ENCODE measurements at places on chromosomes 6 and 20.

GRCh38 chr20:42082611-42083010 is 464.4 kb upstream of the CHD6 start:
- DNase-seq: no peak

DNA sequence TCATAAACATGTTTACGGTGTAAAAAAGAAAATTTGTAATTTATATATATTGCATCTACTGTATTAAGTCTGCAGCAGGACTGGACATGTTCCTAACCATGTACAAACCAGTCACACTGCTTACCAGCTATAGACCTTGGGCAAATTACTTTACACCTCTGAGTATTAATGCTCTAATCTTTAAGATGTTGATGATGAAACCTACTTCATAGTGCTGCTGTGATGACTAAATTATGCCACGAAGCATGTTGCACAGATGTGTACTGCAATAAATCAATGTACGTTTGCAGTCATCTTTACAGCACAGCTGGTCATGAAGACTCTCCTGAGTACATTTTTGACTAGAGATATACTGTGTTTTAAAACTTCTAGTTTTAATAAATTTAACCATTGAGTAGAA is 42.6 kb downstream of the PRKN start:
- DNase-seq: no peak

DNA sequence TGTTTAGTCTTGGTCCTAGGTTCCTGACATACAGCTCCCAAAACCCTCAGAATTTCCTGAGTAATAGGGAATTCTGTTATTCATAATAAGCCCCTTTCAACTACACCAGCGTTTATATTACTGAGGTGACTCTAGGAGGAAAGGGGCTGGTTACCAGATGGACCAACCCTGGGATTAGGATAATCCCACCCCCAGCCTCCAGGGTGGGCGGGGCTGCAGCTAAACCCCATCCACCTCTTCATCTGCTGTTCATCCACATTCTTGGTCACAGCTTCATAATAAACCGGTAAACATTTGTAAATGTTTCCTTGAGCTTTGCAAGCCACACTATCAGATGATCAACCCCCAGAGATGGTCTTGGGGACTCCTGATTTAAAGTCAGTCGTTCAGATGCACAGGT is 38.3 kb downstream of the NINL start:
- DNase-seq: no peak

GRCh38 chr6:163888030-163888819 is 473.7 kb downstream of the QKI start:
- DNase-seq: no peak

- DNase-seq: peak; percentile 37
These were observed 5.3 kb downstream of the OARD1 start for GRCh38 chr6:41066867-41067304.

- no peak for DNase-seq
These were observed 18.1 kb downstream of the SNX3 start for GRCh38 chr6:108242721-108243120.

GRCh38 chr6:68834551-68834950 is 199.5 kb downstream of the ADGRB3 start:
- DNase-seq: no peak

GRCh38 chr6:105488516-105489215 is 85.8 kb upstream of the PREP start:
- DNase-seq: no peak

DNA sequence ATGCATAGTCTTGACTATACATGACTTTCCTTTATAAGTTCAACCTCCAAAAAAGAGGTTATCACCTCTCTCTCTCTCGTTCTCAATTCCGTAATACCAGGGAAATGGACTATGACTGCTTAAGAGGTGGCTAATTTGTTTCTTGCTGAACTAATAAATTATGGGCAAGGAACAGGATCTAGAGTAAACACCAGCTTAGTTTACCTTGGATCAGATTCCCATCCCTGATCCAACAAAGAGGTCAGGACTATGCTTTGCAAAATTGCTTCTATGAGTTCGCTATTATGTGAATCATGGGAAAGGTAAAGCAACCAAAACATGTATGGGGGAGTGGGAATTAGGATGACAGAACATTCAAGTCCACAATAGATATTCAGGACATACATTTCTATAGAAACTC is 630.7 kb downstream of the HACE1 start:
- no peak for DNase-seq

DNA sequence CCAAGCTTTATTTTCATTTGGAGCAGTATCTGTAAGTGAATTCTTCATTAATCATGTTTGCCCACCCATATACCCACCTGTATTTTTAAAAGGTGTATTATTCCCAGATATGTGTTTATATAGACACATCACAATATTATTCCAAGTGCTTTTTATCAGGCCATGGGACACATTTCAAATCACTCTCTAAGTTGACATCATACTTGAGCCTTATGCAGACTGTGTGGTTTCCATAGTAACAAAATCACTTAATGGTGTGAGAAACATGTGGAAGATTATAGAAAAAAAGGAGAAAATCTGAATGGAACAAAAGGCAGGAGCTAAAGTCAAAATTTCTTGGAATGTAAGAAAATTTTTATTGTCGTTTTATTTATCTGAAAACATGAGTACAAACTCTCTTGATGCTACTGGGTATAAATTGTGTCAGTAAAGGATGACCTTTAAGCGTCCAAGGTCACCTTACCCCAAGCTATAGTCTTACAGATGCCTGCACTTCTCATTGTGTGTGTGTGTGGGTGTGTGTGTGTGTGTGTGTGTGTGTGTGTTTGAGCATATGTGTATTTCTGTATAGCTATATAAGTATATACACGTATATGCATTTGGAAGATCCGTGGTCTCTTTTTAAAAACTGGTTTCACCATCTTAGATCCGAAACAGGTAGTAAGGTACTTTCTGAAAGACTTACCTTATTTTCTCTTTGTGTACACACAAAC is 79.8 kb upstream of the CCN6 start:
- no peak for DNase-seq

- DNase-seq: no peak
These were observed 64.2 kb upstream of the BTN3A2 start for GRCh38 chr6:26300828-26301227.

DNA sequence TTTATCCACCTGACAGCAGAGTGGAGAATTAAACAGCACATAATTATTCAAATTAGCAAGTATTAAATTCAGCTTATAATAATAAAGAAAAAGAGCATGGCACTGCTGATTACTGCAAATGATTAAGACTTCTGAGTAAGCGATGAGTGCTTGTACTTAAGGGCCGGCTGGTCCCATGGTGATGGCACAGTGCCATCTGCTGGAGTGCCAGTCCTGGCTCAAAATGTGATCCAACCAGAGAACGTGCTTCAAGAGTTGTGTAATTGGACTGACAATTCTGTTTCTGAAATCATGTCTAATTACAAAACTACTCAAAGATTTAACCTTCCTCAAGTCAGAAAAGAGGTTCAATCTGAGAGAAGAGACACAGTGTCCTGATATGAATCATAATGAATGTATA is 181.6 kb upstream of the RGS17 start:
- no peak for DNase-seq

- peak; percentile 13 for DNase-seq
These were observed 64.3 kb downstream of the ADTRP start for GRCh38 chr6:11714116-11714797.

- DNase-seq: no peak
These were observed 69.4 kb downstream of the NRN1 start for GRCh38 chr6:5937169-5937909.

- no peak for DNase-seq
These were observed 398.7 kb upstream of the MARCKS start for GRCh38 chr6:113458368-113459010.

DNA sequence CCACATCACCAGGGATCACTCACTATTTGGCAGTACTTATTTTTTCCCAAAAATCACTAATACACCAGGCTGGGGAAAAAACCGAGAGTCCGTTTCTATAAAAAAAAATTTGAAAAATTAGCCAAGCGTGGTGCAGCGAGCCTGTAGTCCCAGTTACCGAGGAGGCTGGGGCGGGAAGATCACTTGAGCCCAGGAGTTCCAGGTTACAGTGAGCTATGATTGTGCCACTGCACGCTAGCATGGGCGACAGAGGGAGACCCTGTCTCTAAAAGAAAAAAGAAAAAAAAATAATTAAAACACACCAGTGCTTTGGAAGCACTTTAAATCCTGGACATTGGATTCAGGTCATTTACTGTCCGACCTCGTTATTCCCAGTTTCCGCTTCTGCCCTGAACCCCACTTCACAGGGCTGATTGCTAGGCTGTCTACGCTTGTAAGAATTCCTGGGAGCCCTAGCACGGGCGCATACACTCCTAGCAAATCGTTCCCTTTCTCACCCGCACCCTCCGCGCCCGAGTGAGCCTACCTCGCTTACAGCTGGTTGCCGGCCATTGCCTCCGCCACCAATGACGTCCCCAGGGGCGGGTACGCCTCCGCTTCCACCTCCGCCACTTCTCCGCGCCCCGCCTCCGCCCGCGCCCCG is at the start of gene TPMT:
Gene TPMT, minus strand, starts transcription at position 571 of the 643 bp plus-strand sequence. CDS start 5,950 bp downstream, outside the sequence.
- DNase-seq: no peak

DNA sequence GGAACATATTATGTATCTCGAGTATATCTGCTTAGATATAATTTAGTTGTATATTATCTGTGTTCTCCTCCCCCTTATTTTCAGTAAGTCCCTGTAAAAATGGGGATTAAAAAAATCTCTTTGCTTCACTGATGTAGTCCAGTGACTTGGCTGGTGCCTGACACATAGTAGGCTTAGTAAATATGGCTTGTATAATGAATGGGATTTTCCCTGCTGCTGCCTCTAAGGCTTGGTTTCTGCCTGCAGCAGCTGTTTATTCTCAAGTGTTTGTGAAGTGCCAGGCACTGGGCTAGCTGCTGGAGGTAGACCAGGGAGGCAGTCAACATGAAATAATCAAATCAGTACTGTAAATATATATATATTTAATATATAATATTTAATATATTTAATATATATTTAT is 1.6 kb upstream of the ZFP64 start:
- DNase-seq: no peak

GRCh38 chr6:158631678-158632537 is 12.6 kb downstream of the DYNLT1 start:
- DNase-seq: no peak

Data from NK-92 treated with Interleukin-12 subunit alpha and Interleukin-12 subunit beta, amount 100 ng/mL, for 24 hours (cell line).